ENCODE measurements at places on chromosomes 16 and 17.

DNA sequence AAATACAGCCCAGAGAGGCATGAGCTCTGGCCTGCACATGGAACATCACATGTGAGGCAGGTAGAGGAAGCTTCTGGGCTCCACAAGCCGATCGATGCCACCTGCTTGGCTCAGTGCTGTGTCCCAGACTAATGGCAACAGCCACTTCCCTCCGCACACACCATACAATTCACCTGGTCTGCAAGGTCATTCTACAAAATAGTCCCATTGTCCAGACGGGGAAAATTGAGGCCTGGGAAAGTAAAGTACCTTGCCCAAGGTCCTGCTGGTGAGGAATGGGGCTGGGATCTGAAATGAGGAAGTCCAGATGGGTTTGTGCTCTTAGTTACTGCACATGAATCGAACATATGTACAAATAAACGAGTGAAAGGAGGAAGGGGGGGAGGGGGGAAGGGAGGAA, 88.0 kb downstream of the LITAF start:
- DNase-seq, result no peak

DNA sequence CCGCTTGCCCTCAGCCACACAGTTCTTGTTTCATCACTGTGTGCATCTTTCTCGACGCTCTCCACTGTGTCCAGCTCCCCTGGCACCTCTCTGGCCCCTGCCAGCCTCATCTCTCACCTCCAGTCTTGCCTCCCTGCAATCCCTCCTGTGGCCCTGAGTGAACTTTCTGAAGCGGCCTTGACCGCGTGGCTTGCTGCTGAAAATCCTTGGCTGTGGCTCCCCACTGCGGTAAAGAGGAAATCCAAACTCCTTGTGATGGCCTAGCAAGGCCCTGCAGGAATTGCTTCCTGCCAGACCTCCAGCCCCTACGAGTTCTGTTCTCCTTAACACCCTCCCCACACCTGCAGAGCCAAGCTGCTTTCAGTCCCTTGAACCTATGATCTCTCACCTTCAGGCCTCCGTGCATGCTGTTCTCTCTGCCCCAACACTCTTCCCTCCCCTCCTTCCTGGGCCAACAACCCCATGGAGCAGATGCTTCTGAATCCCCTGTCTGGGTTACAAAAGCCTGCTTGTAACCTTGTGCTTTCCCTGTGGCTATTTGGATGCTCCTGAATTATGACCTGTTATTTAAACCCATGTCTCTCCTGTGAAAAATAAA, 33.6 kb upstream of the BRD7 start:
- no peak for DNase-seq

- no peak for DNase-seq
Observed at GRCh38 chr16:2751577-2752034, 832 bp upstream of the SRRM2 start.

GRCh38 chr16:11560701-11561453, 25.8 kb downstream of the LITAF start:
- no peak for DNase-seq

GRCh38 chr16:4805231-4805630, 2.8 kb upstream of the ROGDI start:
- DNase-seq, result no peak

GRCh38 chr16:1048442-1049112, 24.0 kb upstream of the SSTR5 start:
- DNase-seq, result no peak

GRCh38 chr17:7363311-7363710, 8.4 kb downstream of the TMEM95 start:
- no peak for DNase-seq

- no peak for DNase-seq
Observed at GRCh38 chr17:77811521-77811920, 147.0 kb upstream of the TNRC6C start.

Data from right renal cortex interstitium (tissue), 3 donors.